ENCODE measurements at places on chromosomes 2 and 18.

- no peak for DNase-seq
Observed at GRCh38 chr2:121049950-121050585, 234.9 kb downstream of the TFCP2L1 start.

DNA sequence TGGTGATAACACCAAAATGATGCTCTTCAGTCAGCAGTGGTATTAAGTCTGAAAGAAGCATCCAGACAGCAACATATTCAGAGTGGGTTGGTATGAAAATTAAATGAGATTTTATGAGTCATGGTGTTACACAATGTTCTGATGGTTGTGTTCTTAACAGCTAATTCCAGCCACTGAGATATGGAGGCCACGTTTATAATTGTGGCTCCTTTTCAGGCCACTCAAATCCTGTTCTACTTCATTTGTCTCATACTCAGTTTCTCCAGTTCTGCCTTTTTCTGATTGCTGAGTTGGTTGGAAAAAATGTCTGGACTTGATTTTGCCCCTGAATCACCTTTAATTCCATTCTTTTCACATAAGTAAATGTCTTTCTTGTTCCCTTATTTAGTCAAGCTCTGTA, 162.7 kb upstream of the COL3A1 start:
- peak; percentile 84 for DNase-seq

GRCh38 chr2:208130712-208131110, 1.1 kb upstream of the CRYGC start:
- no peak for DNase-seq

DNA sequence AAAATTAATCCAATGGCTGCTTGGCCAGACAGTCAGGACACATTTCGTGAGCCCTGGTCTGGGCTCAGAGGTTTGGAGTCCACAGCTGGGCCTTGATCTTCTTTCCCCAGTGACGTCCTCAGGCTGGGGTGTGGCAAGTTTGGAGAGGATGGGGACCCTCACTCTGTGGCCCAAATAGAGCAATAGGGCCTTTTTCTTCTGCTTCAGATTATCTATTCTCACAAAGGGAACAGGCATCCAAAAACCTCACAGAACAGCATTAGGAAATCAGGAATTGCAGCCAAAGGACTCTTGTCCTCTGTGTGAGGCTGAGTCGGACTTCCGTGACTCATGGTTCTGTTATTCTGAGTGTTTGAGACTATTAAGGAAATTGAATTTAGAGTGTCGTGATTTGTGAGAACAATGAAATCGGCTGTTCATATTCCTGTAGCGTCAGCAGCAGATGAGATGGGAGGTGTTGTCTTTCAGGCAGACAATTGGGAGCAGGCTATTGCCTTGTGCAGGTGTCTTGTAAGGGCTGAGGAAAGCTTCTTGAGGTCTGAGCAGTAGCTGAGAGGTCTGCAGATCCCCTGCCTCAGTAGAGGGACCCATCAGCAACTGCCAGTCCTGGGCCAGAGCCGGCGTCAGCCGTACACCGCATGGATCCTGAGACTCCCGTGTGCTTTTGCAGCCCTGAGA, 113.8 kb downstream of the SH3RF3 start:
- DNase-seq: peak; percentile 97

GRCh38 chr2:216661639-216662375, 28.6 kb downstream of the IGFBP2 start:
- no peak for DNase-seq

DNA sequence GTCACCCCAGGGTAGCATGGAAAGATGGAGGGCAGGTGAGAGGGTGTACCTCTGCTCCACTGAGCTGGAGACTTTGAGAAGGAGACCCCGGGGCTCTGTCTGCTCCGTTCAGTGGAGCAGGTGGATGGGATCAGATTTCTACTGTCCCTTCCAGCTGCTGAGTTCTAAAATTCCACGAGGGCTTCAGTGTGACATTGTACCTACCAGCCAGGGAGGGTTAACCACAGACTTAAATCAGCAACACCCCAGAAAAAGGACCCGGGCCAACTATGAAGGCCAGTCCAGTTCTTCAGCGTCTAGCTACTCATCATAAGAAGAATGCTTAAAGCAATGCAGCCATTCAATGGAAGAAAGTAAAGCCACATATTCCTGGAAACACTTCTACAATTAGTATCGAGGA, 23.8 kb downstream of the STAT1 start:
- DNase-seq: no peak

DNA sequence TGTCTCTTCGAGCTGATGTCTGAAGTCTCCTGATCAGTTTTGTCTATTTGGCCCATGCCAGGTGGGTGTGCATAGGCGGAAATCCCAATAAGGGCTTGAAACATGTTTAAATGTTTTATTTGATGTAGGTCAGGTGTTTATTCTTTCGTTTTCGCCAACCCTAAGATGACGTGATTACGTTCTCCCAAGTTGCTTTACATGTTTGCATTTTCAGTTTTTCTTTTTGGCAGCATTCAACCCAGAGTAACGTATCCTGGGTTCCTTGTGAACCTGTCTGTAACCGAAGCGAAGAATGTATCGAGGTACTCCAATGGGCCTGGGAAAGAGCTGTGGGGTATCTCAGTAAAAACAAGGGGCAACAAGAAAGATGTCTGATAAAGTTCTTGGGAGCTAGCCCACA, 3.1 kb downstream of the ALPK2 start:
- no peak for DNase-seq

GRCh38 chr2:122322815-122323214, 567.4 kb downstream of the TSN start:
- DNase-seq: no peak

- no peak for DNase-seq
Observed at GRCh38 chr2:196182439-196183171, 11.2 kb upstream of the STK17B start.

DNA sequence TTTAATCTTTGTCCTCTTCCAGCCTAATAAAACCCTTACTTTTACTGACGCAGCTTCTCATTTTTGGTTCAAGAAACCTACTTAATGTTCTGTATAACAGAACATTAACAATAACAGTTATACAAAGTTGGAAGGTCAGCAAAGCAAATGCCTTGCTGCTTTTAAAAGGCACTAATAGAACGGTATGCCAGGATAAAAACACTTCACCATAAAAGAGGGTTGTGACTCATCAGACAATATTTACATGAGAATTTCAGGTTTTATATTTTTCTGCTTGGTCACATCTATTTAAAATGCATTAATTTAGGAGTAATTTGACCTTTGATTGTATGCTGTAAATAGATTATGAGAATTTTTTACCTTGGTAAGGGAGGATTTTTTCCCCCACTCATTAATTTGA, 3.0 kb downstream of the KLHL41 start:
- DNase-seq: peak; percentile 14

DNA sequence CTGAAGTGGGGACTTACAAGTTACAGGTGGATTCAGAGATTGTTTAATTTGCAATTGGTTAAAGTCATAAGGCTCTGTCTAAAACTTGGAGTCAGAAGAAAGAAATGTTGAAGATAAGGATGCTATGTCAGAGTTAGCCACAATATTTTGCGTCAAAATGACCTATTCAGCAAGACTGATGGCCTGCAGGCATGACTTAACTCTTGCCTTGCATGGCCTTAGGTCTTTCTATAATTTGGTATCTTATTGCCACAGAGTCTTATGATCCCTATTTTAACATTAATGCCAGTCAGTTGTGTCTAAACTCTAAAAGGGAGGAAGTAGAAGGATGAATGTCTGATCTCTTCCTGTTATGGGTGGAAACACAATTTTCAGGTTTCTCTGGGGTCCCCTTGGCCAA, 5.2 kb upstream of the COMMD1 start:
- no peak for DNase-seq

DNA sequence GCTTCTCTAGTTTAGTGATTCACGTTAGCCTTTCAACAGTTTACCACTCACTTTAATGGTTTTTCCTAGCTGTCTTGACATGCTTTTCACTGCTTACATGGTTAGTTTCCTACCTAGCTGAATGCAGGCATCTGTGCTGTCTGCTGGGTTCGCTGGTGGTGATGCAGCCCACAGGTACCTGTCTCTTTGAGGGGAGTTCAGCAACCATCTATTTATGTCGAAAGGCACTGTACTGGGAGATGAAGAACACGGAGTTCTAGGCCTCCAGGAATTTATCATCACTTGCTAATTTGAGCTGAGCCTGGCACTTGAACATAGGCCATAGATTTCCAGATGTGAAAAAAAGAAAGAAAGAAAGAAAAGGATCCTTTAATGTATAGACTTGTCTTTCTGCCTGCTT, 148.5 kb downstream of the NEDD4L start:
- DNase-seq: no peak

GRCh38 chr2:119645173-119645855, 33.7 kb upstream of the TMEM177 start:
- DNase-seq: no peak

DNA sequence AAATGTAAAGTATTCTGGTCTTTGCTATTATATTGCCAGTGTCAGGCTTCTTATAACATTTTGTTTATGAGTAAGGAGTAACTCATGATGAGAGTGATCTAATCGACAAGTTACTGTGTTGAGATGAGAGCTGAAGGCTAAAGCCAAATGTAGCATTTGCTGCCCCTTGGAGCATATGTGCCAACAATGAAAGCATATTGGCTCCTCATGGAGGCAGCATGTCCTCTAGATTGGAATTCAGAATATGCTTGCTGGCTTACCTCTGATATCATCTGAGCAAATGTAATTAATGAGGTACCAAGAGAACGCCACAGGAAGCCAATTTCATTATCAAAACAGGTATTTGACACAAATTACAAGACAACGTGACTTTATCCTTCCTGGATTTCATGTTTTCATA, 781.1 kb upstream of the FSHR start:
- no peak for DNase-seq

- no peak for DNase-seq
Observed at GRCh38 chr2:231378026-231378722, 17.3 kb upstream of the B3GNT7 start.

- peak; percentile 23 for DNase-seq
Observed at GRCh38 chr2:205833864-205834263, 151.6 kb downstream of the NRP2 start.

DNA sequence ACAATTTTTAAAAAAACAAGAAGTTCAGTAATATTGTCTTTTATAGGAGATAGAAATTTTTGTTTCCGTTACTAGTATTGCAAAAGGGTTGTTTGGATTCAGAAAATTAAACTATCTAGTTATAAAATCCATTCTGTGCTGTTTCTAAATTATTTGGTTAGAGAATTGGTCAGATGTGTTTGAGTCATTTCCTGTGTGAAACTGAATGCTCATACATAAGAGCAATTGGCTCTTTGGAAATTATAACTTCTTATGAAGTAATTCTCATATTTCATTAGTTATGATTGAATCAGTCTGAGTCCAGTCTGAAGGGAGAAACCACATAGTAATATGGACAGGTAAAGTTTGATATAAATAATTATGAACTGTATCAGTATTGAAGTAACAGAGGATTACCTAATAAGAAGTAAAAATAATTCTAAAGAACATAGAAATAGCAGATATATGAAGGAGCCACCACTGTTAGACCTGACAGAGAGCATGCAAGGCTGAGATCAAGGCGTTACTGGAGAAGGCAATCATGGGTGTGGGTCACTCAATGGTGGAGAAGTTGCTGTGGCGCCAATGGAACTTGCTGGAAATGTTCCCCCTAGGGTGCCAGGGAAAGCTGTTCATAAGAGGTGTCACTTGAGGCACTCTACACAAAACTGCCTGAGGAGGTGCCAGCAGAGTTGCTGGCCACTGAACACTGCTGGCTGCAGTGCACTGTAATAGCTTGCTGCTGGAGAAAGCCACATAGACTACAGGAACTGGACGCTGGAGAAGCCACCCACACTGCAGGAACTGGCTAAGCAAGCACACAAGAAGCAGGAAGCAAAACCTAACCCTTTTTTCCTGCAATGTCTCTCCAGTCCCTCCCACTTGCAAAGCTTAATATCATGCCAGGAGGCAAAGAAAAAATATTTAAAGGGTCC, 18.0 kb upstream of the FAP start:
- DNase-seq: peak; percentile 61

GRCh38 chr2:16728351-16729136, 62.9 kb upstream of the CYRIA start:
- DNase-seq: no peak

GRCh38 chr2:13110825-13111224, 394.1 kb downstream of the TRIB2 start:
- DNase-seq: no peak

DNA sequence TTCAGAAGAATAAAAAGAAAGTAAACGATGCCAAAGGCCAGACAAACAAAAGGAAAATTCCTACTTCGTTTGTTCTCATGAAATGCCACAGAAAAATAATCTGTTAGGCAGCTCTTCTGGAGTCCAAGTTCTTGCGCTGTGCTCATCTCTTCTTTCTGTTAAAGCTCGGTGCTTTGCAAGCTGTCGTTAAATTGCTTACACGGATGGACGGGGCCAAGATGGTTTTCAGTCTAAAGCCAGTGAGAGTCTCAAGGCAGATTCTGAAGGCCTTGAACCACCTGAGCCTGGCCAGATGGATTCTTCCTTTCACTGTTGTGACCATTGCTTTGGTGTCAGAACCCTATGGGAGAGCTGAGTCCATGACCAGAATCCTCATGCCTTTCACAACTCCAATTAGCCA, 97.6 kb upstream of the RMDN2 start:
- DNase-seq: no peak

GRCh38 chr18:12741351-12741750, 38.5 kb downstream of the PSMG2 start:
- DNase-seq: peak; percentile 25

DNA sequence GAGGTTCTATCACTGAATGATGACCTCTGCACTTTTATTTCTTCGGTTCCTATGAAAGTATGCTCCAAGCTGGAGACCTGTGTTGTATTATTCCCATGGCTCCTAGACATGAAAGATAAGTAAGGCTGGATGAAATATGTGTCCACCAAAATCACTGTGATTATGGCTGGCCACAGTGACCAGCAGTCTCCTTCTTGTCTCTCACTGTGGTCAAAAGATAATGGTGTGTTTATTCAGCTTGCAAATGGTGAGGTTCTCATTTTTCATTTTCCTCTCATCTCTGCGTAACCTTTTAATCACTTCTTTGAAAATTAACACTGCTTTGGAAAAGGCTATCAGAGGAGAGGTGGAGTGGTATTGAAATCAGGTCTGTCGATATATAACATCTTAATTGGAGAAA, 107.8 kb upstream of the DAPL1 start:
- no peak for DNase-seq

- DNase-seq: no peak
Observed at GRCh38 chr2:240626531-240627300, 1.4 kb downstream of the GPR35 start.
